Stimulated activated CD8-positive, alpha-beta memory T cell treated with anti-CD3 and anti-CD28 coated beads, Interleukin-15, amount 100 ng/mL, for 4 hours (primary cell): ENCODE measurements at places on chromosomes 5 and 9.
A peak's percentile ranks its signal among the peaks of the same experiment; 100 is the strongest.

- DNase-seq: no peak
Observed at GRCh38 chr9:113484258-113484730, 20.8 kb downstream of the RGS3 start.

GRCh38 chr5:40258222-40258621 is 421.5 kb upstream of the PTGER4 start:
- no peak for DNase-seq

DNA sequence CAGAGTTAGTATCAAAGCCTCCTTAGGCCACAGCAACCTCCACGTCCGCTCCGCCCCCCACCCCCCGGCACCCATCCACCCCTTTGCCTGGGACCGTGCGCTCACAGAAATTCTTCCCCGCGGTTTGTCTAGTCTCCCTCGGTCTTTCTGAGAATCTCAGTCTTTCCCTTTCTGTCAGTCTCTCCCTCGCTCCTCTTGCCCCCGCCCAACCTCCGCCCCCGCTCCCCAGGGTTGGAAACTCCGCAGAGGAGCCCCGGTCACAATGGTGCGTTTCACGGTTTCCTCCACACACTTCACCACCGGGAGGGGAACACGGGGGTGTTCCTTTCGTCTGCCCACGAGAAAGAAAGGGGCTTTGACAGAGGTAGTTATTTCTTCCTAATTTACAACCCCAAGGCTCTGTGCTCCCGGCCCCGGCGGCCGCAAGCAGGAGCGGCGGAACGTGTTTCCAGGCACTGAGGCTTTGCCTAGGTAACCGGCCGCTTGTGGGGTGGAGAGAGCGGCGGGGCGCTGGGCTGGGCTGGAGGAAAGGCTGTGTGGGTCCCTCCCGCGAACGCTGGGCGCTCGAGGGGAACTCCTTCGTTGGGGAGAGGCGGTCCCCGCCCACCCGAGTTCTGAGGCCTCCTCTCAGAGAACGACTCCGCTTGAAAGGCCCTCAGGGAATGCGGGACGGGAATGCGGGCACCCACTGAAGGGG is 2.1 kb downstream of the NR4A3 start:
- peak; percentile 78 for DNase-seq

- DNase-seq: no peak
Observed at GRCh38 chr9:15512889-15513288, 2.1 kb upstream of the PSIP1 start.

GRCh38 chr9:121627427-121627826 is 24.0 kb upstream of the DAB2IP start:
- no peak for DNase-seq

- no peak for DNase-seq
Observed at GRCh38 chr9:135586601-135587109, 25.1 kb downstream of the PAEP start.

DNA sequence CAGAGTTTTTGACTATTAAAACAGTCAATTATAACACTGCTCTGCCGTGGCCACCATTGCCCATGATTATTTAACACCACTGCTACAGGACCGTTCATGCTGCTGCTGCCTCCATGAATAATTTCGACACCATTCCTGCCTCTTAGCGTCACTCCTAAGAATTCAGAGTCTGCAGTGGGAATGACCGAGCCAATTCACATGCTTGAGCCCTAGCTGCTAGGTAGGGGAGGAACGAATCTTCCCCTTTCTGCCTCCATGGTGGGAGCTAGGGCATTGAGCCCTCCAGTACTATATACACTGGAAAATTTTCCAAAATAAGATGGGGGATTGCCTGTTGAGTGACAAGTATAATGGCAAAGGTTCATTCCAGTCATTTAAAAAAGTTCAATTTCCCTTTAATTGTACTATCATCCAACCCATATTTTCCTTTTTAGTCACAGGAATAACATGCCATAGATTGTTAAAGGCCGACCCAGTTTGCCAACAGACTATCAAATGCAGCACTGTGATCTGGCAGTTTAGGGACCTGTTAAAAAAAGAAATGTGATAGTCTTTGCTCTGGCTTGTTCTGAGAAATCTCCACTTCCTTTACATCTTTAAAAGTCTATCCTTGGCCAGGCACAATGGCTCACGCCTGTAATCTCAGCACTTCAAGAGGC is 13.5 kb upstream of the B4GALT1 start:
- DNase-seq: no peak

- DNase-seq: no peak
Observed at GRCh38 chr9:22035591-22036011, 26.5 kb upstream of the CDKN2B start.

DNA sequence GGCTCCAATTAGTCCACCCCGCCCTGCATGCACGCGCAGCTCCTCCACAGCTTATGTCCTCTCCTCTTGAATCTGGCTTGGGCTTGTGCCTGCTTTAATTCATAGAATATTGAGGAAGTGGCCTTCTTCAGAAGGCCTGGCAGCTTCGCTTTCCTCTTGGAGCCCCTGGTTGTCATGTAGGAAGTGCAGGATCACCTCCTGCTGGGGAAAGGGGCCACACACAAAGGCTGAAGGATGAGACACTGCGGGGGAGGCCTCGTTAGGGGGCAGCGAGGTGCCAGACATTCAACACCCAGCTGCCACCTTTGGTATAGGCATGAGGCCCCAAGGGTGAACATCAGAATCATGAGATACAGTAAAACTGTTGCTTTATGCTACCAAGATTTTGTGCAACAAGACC is 2.7 kb upstream of the CNOT6 start:
- DNase-seq: no peak

DNA sequence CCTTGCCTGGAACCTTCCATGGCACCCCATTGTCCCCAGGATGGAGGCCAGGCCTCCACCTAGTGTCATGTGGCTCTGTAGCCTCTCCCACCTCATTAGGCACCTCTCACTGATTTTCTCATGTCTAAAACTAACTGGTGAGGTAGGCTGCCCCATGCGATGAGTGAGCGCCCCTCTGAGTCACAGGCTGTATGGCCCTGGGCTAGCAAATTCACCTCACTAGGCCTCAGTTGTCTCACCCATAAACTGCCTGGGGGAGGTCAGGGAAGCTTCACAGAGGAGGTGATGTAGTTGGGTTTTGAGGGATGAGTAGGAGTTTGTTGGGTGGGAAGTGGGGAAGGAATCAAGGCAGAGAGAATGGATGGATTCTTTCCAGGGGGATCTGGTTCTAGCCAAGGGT is 8.8 kb downstream of the RXRA start:
- no peak for DNase-seq

DNA sequence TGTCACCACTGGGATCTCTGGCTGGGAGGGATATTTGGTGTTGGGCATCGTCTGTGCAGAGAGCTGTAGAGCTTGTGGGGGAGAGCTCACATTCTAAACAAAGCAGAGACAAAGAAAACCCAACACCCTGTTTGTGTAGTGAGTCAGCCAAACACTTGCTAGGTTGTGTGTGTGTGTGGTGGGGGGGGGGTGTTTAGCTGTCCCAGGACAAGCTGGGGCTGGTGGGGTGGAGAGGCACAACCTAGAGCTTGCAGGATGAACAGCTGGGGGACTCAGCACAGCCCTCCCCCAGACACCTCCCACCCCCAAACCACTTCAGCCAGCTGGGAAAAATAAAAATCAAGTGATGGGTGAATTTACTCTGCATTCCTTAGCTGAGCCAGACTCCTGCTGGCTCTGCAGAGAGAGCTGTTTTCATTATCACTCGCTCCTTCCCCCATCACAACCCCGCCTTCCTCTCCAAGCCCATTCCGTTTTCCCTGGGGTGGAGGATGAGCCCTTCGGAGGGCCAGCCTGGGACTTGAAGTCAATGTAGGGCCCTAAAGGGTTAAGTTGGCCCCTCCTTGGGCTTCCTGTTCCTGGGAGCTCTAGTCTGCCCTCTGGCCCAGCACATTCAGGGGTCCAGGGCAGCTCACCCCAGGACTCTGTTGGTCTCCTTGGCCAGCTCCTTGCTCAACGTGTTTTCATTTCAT is 2.6 kb downstream of the OLFML2A start:
- DNase-seq: no peak

DNA sequence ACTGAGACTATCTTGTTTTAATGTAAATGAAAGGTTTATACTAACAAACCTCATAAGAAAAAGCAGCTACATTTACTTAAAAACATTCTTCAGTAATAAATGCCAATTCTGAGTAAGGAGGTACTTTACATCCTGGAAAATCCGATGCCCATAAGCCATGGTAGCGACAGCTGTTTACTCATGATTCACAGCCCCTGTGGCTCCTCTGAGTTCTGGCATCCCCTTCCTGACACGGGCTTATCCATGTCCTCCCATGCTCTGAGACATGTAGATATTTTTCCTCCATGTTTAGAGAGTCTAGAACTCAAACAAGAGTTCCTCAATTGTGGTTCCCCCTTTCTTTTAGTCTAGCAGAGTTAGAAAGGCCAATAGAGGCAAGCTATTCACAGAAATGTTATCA is 63.1 kb upstream of the DEPDC1B start:
- no peak for DNase-seq

- no peak for DNase-seq
Observed at GRCh38 chr5:132760601-132761317, 13.5 kb downstream of the CCNI2 start.

DNA sequence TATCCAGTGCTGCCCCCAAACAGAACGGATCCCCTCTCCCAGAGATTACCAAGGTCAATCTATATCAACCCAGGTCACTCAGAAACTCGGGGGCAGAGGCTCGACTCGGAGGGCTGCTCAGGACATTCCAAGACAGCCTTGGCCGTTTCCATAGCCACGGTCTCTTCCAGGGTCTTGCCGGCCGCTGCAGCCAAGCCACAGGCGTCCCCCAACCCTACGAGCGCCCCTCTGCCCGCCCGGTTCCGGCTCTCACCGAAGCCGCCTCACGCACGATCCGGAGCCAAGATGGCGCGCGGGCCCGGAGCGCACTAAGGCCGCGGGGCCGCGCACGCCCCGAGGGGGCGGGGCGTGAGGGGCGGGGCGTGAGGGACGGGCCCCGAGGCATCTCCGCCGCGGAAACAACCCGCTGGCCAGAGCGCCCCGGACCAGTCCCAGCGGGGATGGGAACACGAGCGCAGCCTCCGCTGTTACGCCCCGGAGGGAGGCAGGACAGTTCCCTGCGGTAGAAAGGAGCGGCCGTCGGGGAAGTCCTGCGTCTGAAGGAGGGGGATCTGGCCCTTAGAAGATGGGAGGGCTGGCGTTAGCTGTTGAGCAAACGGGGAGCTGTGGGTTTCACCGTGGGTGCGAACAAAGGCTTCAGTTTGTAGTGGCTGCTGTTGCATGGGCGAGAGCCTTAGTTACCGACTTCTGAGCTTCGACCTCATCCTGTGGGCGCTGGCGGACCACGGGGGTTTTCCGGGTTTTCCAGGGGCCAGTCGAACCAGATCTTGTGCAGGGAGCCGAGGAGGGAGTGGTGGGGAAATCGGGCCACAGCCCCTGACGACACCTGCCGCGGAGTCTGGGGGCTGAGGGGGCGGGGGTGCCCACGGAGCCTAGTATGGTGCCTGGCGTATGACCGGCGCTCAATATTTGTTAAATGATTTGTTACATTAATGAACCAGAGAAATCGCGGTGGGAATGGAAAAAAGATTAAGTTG is at the start of gene RPP25L:
TSS of gene RPP25L (minus strand) at position 287 of the 977 bp plus-strand sequence. CDS start 801 bp downstream, outside the sequence.
- DNase-seq: peak; percentile 68

- DNase-seq: no peak
Observed at GRCh38 chr9:137044037-137044436, 1.9 kb downstream of the NPDC1 start.

DNA sequence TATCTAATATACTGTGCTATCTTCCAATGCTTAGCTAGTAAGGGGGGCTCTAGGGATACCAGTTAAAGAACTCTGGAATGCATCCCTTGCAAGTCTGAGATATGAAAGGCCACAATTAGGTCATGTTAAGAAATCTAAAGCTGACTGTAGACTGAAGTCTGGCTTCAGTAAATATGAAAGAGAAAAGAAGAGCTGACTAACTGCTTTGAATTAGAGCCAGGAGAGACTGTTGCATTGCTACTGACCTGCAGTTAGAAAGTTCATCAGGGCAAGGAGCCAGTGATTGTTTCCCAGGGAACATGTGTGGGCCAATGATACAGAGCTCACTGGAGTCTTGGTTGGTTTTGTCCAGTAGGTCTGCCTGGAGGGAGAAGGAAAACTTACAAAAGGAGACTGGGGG is 472.1 kb upstream of the TNC start:
- DNase-seq: no peak

DNA sequence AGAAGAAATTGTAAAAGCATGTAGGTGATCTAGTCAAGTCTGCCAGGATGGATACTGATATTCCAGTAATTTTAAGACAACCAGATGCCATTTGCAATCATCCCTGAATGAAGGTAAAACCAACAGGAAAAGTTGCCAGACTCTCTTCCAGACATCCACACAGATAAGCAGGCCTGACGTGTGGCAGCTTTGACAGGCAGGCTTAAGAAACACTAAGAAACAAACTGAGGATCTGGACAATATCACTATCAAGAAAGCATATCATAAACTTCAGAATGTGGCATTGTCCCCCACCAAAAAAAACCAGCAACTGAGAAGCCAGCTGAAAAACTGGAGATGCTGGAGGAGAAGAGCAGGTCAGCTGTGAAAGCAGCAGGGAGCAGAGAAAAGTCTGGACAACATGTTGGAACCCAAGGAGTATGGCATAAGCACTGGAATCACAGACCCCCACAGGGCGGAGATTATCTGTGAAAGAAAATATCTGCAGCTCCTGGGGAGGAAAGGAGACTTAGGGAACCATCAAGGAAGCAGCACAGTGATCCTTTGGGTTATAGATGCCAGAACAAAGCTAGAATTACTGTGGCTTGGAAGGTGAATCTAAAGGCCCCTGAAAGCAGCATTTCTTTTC is 307.0 kb downstream of the CWC27 start:
- no peak for DNase-seq

- DNase-seq: no peak
Observed at GRCh38 chr5:130021876-130022275, 117.6 kb downstream of the CHSY3 start.

DNA sequence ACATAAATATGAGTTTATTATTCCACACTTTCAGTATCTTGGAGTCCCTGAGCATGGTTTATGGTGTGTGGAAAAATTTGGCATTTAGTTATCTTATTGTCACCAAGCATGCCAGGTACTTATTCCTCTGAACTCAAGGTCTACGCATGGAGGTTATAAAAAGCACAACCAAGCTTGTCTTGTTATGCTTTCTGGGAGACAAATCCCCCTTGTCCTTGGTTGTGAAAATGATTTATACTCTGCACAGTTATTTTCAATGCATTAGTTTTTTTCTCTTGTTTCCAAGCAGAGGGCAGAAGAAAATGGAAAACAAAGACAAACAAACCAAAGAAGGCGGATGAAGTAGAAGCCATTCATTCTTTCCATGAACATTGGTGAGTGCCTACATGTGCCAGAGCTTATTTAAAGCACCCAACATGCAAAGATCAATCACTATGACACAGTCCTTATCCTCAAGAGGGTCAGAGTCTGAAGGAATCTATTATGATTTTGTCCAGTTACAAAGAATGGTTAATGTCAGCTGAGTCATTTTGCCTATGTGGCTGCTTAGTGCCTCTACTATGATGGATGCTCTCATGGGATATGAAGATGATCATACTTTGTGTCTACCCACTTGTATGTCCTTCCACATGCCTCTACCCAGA is 323.1 kb downstream of the TENT4A start:
- DNase-seq: no peak

GRCh38 chr5:102090770-102091169 is 205.3 kb downstream of the SLCO4C1 start:
- no peak for DNase-seq

- no peak for DNase-seq
Observed at GRCh38 chr5:96476654-96477053, 43.6 kb upstream of the PCSK1 start.
